Stimulated activated naive CD8-positive, alpha-beta T cell treated with anti-CD3 and anti-CD28 coated beads, Interleukin-15, amount 100 ng/mL, for 72 hours (primary cell): ENCODE measurements at places on chromosomes 2 and 18.

- no peak for DNase-seq
These were observed 240.1 kb upstream of the MEX3C start for GRCh38 chr18:51437280-51438271.

- no peak for DNase-seq
These were observed 76.3 kb downstream of the MDH1 start for GRCh38 chr2:63665091-63665490.

DNA sequence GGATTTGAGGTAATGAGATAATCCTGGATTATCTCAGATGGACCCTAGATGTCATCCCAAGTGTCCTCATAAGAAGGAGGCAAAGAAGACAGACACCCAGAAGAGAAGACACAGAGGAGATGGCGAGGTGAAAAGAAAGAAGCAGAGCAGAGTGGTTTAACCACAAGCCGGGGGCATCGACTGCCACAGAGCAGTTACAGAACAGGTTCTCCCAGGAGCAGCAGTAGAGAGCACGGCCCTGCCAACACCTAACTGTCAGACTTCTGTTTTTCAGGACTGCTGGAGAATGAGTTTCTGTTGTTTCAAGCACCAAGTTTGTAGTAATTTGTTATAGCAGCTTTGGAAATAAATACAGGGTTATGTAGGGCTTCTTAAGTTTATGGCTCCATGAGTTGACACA lies 437.0 kb downstream of the THSD7B start:
- DNase-seq = no peak

- DNase-seq = no peak
These were observed 142.8 kb downstream of the TMEM17 start for GRCh38 chr2:62363166-62363565.

DNA sequence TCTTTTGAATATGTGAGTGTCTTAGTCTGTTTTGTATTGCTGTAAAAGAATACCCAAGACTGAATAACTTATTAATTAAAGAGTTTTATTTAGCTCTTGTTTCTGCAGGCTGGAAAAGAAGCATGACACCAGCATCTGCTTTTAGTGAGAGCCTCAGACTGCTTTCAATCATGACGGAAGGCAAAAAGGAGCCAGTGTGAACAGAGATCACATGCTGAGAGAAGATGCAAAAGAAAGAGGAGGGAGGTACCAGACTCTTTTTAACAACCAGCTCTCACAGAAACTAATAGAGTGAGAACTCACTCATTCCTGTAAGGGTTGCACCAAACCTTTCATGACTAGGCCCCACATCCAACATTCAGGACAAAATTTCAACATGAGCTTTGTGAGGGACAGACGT lies 101.6 kb upstream of the HNMT start:
- DNase-seq = no peak

- DNase-seq = no peak
These were observed 67.3 kb upstream of the NRP2 start for GRCh38 chr2:205614965-205615364.

GRCh38 chr2:77458216-77458615 lies 64.0 kb downstream of the LRRTM4 start:
- DNase-seq = no peak

- DNase-seq = no peak
These were observed 57.3 kb downstream of the GULP1 start for GRCh38 chr2:188349019-188349418.

DNA sequence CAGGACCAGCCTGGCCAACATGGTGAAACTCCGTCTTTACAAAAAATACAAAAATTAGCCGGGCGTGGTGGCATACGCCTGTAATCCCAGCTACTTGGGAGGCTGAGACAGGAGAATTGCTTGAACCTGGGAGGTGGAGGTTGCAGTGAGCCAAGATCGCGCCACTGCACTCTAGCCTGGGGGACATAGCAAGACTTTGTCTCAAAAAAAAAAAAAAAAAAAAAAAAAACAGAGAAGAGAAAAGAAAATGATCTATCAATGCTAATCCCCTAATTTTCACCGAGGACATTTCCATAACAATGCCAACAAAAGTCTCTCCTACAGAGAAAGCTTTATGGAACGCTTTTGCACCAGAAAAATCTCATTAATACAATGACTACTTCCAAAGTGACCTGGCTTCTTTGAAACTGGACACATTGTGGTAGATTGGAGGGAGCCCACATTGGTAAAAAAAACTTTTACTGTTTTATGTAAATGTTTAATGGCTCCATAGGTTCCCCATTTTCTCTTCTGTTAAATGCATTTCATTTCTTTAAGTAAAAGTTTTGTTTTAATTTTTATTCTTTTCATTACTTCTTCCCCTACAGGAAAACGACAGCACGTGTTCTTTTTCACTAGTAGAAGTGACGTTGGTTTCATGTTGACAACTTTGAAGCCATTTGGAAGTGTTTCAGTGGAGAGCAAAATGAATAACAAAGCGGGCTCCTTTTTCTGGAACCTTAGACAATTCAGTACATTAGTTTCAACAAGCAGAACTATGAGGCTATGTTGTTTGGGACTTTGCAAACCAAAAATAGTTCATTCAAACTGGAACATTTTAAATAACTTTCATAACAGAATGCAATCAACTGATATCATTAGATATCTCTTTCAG lies 888 bp downstream of the FASTKD2 start:
- DNase-seq = no peak

GRCh38 chr2:77156599-77156998 lies 365.6 kb downstream of the LRRTM4 start:
- DNase-seq = no peak

GRCh38 chr2:20141056-20141762 lies 83.7 kb downstream of the SDC1 start:
- DNase-seq = no peak

DNA sequence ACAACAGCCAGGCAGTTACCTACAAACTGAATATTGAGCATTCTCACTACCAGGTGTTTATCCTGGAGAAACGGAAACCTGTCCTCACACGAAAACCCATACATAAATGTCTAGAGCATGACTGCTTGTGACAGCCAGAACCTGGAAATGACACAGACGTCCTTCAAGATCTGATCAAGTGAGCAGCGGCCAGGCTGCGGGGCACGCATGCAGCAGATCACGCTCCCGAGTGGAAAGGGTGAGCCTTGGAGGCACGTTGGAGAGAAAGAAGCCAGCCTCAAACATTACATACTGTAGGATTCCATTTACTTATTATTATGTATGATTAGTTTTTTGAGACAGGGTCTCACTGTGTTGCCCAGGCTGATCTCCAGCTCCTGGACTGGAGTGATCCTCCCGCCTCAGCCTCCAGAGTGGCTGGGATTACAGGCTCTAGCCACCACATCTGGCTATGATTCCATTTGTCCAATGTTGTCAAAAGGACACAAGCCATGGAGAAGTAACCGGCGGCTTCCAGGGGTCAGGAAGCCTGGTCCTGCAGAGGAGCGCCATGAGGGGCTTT lies 22.9 kb upstream of the STK25 start:
- no peak for DNase-seq

GRCh38 chr2:228063558-228063957 lies 117.9 kb downstream of the SPHKAP start:
- DNase-seq = no peak

DNA sequence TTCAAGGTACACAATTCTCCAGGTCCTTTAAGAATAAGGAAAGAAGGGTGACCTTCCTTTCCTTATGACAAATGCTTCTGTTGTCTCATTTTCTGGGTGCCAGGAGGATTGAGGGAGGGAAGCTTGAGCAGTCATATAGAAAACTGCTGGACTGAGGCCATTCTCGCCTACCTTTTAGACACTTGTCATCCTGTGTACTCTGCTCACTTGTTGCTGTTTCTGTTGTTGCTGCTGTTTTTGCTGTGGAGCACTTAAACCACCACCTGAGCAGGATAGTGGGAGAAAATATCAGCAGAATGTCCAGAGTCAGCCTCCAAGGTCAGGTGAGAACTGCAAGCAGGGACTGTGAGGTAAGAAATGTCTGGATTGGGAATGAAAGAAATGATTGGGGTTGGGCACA lies 2.8 kb downstream of the DNAJC5G start:
- DNase-seq = no peak

DNA sequence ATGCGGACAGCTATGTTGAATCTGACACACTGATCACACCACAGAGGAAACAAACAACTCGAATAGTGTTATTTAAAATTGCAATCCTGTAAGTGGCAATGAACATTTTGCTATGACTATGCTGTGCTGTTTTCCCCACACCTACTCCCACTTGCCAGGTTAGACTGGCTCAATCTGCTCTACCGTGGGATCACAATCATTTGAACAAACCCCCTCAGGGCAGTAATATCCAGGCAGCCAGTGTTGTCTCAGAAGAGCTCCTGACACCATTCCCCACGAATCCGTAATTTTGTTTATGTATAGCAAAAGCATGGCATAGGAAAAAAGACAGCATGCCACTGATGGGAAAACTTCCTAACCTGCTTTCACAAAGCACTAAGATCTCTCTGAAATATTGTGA lies 284.3 kb downstream of the ERBB4 start:
- DNase-seq = no peak

DNA sequence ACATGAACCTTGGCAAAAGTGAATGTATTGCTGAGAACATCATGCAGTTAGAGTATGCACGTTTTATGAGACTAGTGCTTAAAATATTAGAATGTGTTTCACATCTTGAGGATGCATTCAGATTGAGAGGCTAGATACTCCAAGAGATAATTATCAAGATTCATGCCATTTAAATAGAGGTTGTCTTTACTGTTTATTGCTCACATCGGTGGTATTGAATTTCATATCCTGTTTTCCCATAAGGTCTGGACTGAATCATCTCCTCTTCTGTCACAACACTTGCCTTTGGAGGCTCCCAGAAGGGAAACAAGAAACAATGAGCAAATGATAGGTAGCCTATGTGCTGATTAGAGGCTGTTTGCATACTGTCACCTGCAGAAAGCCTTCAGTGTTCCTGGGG lies 83.8 kb downstream of the CLHC1 start:
- no peak for DNase-seq

GRCh38 chr2:45120546-45120945 lies 111.3 kb upstream of the SIX2 start:
- DNase-seq = no peak

DNA sequence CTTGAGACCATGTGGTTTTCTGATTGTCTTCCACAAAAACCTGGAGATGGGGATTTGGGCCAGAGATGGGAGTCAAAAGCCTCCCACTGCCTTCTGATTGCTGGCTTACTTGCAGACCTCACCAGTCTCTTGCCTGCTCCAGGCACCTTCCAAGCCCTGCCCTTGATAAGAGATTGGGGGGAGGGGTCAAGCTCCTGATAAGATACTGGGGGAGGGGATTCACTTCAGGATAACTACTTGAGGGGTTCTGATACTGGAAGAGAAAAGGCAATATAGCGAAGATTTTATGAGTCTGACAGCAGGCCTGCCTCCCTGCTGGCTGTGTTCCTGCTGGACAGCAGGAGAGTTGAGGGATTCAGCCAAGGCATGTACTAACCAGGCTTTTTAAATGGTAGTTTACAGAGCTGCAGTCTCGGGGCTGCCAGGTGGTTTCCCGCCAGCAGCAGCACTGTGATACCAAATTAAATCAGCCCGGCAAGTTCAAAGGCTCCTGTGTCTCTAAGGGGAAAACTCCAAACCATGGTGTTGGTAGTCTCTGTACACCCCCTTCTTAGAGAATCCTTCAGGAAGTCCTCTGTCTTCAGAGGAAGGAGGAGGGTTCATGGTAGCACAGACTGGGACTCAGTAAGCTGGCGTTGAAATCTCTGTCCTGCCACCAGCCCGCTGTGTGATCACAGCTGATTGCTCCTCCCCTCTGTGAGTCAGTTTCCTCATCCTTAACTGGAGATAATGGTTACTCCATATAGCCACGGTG lies 58.3 kb downstream of the FBXO36 start:
- DNase-seq = no peak

DNA sequence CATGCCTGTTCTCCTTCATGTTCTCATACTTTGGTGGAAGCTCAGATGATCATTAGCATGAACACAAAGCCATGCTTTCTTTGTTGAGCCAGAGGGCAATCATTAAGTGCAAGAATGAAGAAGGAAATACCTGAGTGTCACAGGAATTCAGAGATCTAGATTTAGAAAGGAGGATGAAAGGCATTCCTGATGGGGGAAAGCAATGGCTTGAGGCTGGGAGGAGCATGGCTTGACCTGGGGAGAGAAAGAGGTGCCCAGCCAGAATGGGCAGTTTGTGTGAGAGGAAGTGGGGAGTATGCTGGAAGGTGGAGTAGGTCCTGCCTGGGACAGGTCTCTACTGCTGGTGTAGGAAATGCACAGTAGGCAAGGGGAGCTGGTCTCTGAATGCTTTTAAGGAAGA lies 35.1 kb downstream of the SLC4A3 start:
- DNase-seq = no peak

DNA sequence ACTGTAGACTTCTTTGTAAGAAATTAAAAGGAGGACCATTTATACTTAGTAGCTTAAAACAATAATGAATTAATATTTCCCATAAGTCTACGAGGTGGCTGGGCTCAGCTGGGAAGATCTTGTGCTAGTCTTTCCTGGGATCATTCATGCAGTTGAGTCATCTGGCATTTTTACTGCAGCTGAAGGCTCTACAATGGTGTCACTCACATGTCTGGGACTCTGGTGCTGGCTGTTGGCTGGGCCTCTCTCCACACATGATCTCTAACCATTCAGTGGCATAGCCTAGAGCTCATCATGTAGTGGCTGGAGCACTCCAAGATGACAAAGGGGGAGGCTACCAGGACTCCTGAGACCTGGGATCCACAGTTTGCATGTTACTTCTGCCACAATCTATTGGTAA lies 35.5 kb downstream of the CLASP1 start:
- no peak for DNase-seq

DNA sequence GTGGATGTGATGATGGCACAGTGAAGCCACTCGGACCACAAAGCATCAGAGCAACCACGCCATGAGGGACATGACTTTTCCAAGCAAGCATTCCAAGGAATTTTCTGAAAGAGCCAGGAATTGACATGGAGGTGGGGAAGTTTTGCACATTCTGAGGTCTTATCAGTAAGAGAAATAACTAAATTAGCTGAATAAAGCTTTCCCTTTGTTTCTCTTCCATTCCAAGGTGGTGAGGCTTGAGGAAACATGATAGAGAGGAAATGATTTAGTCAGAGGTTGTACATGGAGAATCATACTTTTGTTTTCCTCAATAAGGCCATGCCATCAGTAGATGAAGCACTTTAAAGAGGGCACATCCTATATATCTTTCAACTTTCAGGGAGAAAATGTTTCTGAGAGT lies 115.7 kb upstream of the MMADHC start:
- no peak for DNase-seq
